T-cell (primary cell): ENCODE measurements at places on chromosomes 5 and 9.

DNA sequence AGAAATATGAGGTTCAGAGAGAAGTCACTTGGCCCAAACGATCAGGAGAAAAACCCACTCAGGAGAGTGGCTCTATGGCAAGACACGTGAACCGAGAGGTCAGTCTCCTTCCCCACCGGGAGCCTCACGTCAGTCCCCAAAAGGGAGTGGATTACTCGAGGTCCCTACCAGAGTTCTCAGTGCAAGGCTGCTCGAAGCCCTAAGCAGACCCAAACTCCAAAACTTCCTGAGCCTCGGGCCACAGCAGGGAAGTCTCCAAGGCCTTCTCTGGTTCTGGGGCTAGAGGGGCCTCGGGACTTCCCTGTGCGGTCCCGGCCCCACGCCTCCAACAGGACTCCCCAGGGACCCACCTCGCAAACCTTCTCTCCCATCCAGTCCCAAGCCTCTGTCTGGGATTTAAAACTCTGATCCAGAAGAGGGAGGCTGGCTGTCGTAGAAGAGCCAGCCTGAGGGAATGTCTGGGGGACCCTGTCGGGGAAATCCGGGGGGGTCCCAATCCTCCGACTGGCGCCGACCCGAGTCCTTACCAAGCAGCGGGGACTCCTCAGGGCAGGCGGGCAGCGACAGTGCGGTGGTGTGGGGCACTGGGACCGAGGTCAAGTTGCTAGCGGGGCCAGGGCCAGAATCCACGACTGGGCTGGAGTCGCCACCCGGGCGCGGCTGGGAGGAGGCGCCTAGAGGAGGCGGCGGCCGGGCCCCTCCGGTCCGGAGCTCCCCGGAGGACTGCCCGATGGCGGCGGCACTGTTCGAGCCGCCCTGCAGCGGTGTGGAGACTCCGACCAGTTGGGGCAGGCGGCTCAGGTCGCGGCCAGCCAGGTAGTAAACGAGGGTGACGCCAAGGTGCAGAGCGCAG, 679 bp downstream of the B4GALT1 start:
- no peak for DNase-seq

DNA sequence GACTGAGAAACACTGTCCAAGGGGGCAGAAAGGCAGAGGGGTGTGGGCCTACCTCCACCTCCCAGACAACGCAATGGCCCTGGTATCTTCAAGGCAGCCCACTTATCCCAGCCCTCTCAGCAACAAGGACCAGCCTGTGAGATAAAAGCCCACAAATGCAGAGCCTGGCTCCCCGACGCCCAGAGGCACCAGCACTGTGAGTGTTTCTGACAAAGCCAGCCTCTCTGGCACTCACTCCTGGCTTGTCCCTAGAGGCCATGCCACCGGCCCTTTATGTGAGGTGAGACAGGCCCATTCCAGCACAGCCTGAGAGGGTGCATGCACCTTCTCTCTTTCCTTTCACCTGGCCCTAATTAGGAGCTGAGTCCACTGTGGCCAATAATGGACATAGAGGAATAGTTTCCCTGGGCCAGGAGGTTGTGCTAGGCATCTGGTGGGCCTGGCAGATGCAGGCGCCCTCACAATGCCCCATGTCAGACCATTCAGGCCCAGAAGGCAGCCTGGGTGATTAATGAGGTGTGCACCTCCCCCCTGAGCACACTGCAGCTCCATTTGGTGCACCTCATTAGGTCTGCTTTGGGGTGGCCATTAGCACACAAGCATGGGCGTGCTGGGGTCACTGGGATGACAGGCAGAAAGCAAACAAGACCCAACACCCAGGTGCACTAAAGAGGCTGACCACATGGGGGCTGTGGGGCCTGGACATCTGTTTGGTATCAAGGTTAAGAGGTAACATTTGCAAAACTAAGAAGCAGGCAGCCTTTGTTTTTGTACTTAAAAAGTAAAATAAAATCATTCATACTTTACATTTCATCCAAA, 176.0 kb downstream of the MED10 start:
- DNase-seq, result no peak

GRCh38 chr5:152437866-152438265, 32.8 kb upstream of the NMUR2 start:
- DNase-seq, result no peak

GRCh38 chr5:66829358-66829674, 233.1 kb downstream of the MAST4 start:
- no peak for DNase-seq

- no peak for DNase-seq
Measured at GRCh38 chr9:97406620-97407177, 5.2 kb upstream of the TDRD7 start.

DNA sequence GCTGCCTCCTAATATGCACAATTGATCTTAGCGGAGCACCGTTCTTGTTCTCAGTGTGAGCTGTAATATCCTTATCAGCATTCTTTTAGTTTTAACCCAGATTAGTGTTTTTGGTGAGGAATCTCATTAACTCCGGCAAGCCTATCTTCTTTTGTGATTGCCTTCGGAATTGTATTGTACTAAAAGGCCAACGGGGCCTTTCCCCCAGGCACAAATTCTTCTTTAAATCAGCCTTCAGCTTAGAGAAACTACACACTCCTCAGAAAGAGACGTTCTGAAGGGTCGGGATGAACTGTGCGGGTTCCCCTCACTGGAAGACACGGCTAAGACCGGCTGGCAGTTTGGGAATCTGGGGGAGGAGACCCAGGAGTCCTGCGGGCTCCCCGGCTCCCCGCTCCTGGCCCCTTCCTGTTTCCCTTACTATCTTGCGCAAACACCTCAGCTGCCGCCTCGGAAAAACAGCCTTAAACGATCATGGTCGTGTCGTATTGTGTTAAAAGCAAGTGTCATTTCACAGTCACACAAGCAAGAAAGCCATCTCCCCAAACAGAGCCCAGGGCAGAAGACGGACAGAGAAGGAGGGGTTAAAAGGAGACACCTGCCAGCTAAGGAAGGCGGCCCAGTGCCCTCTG, 353.1 kb upstream of the IRX2 start:
- no peak for DNase-seq

DNA sequence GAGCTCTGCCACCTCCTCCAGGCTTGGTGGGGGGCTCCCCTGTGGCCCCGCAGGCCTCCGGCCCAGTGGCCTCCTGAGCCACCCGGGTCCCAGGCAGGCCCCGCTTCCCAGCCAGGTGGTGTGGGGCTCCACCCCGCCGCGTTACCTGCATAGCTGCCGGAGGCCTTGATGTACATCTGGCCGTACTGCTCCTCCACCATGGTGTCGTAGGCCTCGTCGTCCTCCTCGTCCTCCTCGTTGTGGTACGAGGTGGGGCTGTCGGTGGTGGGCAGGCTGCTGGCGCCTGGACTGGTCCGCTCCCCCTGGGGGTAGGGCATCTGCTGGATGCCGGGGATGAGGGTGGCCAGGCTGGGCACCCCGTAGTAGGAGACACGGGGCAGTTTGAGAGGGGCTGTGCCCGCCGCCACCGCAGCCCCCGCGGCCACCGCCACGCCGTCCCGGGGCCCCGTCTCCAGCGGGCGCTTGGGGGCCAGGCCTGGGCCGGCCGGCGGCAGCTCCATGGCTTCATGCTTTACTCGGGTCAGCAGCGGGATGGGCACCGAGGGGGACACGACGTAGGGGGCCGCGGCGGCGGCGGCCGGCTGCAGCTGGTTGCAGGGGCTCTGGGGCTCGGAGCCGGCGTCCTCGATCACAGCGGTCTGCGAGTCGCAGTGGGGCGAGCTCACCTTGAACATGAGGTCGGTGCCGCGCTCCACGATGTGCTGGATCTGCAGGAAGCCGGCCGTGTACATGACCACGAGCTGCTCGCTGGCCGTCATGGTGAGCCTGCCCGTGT, 45.4 kb downstream of the NACC2 start:
- DNase-seq, result no peak

DNA sequence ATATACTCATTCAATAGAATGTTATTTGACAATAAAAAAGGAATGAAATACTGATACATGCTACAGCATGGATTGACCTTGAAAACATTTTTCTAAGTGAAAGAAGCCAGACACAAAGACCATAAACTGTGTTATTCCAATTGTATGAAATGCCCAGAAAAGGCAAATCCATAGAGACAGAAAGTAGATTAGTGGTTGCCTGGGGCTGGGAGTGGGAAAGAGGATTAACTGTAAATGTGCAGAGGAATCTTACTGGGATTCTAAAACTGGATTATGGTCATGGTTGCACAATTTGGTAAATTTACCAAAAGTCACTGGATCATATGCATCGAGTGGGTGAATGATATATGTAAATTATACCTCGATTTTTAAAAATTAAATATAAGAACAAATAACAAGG, 88.1 kb downstream of the GLIS3 start:
- no peak for DNase-seq

GRCh38 chr9:113531919-113532808, 68.6 kb downstream of the RGS3 start:
- no peak for DNase-seq

GRCh38 chr9:80648336-80648735, 1041.0 kb downstream of the TLE1 start:
- DNase-seq, result no peak

GRCh38 chr9:87128844-87129493, 181.7 kb upstream of the GAS1 start:
- DNase-seq, result no peak

DNA sequence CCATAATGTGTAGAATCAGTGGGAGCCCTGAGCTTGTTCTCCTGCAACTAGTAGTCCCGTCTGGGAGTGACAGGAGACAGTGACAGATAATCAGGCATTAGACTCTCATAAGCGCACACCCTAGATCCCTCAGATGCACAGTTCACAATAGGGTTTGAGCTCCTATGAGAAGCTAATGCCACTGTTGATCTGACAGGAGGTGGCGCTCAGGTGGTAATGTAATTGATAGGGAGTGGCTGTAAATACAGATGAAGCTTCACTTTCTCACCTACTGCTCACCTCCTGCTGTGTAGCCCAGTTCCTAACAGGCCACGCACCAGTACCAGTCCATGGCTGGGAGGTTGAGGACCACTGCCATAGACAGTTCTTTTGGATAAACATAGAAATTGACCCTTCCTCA, 188.7 kb downstream of the ROR2 start:
- no peak for DNase-seq

DNA sequence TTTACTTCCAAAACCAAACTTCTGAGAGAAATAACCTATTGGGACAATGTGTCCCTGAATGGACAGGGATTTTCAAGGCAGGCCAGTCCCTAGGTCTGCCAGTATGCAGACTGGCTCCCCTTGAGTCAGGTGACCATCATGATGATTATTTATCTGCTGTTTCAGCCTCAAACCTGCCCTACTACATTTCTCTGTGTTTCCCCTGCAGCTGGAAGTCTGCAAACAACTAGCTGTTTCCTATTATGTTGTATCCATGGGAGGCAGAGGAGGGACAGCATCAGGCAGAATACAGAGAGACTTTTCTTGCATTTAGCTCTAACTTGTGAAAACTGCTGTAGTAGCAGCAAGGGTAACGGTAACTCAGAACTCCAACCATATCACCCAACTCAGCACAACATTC, 36.2 kb upstream of the IFNK start:
- no peak for DNase-seq
